ENCODE measurements at places on chromosomes 6 and 20.

DNA sequence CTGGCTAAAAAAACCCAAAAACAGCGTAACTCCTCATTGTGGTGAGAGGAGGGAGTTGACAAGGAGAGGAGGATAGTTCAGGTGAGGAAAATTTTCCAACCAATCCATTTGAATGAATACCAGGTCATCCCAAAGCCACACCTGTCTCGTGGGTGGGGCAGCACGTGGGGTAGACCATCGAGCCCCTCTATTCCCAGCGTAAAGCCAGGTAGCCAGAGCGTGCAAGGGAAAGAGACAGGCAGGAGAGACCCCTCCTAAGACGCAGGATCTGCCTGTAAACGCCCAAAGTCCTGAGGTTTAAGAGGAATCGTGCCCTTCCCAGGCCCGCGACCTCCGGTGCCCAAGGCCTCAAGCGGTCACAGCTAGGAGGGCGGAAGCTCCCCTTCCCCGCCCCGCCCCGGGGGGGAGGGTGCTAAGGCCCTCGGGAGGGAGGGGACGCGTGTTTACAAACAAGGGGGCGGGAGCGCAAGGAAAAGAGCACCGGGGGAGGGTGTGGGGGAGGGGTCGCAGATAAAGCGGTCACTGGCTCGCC, 712 bp downstream of the RXRB start:
- DNase-seq = peak; percentile 61

- no peak for DNase-seq
Observed at GRCh38 chr6:136066005-136066404, 184.1 kb downstream of the MTFR2 start.

GRCh38 chr6:165636402-165637048, 26.5 kb downstream of the PDE10A start:
- no peak for DNase-seq

DNA sequence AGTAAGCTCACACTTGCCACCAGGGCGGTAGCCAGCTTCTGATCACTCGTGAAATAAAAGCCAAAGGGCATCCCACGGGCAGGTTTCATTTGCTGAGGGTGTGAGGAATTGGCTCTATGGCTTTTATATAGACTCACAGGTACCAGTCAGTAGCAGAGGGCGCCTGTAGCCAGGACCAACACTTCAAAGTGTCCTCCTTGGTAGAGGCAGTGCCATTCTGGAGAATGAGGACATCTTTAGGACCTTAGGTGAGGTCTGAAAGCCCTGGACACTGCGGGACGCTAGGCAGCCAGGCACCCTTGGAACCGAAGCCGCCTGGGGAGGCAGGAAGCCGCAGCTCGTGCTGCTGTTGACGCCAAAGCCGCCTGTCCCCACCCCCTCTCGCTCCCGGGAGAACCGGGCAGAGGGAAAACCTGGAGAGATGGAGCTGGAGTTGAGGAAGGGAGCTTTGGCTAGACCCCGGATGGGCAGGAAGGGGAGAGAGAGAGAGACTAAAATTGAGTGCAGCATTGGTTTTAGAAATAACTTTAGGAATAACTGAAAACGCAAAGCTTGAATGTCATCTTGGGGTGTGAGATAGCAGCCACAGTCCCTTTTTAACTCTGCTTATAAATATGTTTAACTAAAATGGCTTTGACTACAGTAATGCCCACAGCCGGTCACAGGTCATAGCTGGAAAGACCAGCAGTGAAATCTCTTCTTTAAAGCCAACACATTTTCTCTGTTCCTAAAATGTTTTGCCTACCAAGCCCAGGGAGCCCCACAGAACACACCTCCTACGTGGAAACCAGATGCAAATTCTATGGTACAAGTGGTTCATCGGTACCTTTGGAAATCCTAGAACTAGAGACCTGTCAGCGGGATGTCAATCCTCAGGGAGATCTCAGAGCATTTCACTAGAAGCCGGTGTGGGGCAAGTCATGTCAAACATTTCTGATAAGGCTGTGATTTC, 128.5 kb upstream of the CDYL start:
- DNase-seq = peak; percentile 4

DNA sequence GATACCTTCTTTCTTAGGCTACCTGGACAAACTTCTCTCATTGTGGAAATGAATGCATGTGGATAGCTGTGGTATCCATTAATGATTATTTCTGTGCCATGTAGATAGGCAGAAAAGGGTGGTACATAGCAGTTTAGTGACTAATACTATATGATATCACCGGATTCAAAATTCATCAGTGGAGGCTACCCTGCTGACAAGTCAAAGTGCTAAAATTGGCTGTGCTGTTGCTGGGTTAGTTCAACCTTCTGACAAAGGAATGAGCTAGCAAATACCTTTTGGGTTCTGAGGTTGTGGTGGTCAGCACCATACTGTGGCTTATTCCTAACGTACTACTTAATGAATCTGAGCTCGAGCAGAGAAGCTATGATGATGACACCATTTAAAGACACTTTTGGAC, 109.1 kb downstream of the TFAP2B start:
- DNase-seq = no peak
